Melanocyte of skin (primary cell): ENCODE measurements at places on chromosomes 12 and 14. TPM values are rescaled to one million over a fixed set of nuclear protein-coding genes. Genes with fewer than 3 reads are reported as not detected.

The ASB2 gene
- total RNA-seq = 0.93 and 1.7 TPM in 2 replicates

The CCDC38 gene
- total RNA-seq = under 0.01 and 0.15 TPM in 2 replicates

The CLEC12A gene
- not detected in 2 replicates for total RNA-seq

The RTL1 gene
- total RNA-seq = not detected in 2 replicates

The ABCD2 gene
- under 0.01 and 0.34 TPM in 2 replicates for total RNA-seq

The PGF gene
- 3.2 and 9.3 TPM in 2 replicates for total RNA-seq

The GPR132 gene
- not detected in 2 replicates for total RNA-seq

The SYT1 gene
- total RNA-seq = under 0.01 TPM in 2 replicates

The RNASE2 gene
- total RNA-seq = not detected in 2 replicates

The MTRFR gene
- 7.2 and 9.8 TPM in 2 replicates for total RNA-seq

The PDE3A gene
- total RNA-seq = 66.3 and 124 TPM in 2 replicates

The ETFBKMT gene
- total RNA-seq = 5.2 and 7.3 TPM in 2 replicates

The SIX1 gene
- total RNA-seq = under 0.01 TPM in 1 of 2 replicates, not detected in the other

The KLRB1 gene
- total RNA-seq = not detected in 2 replicates

The KRT85 gene
- not detected in 2 replicates for total RNA-seq

The TSPAN19 gene
- total RNA-seq = 0.33 and 1.1 TPM in 2 replicates

The CLEC7A gene
- total RNA-seq = under 0.01 TPM in 2 replicates

The OAS2 gene
- total RNA-seq = 300 and 425 TPM in 2 replicates

The CCDC177 gene
- total RNA-seq = not detected in 2 replicates

The ANKS1B gene
- 0.31 and 1.3 TPM in 2 replicates for total RNA-seq

The ACTR6 gene
- total RNA-seq = 23.0 and 32.9 TPM in 2 replicates

The RHOJ gene
- 45.8 and 73.8 TPM in 2 replicates for total RNA-seq

The ADAM21 gene
- 0.33 and 1.4 TPM in 2 replicates for total RNA-seq

The RD3L gene
- total RNA-seq = not detected in 2 replicates

The DEPDC4 gene
- 1.0 and 1.8 TPM in 2 replicates for total RNA-seq

The NFATC4 gene
- total RNA-seq = 29.3 and 30.5 TPM in 2 replicates

The CLEC14A gene
- total RNA-seq = not detected in 2 replicates

The STYK1 gene
- total RNA-seq = 0.33 TPM in 1 of 2 replicates, not detected in the other

The OR4E1 gene
- not detected in 2 replicates for total RNA-seq

The SIX6 gene
- not detected in 2 replicates for total RNA-seq

The PROX2 gene
- not detected in 2 replicates for total RNA-seq

The CLEC9A gene
- not detected in 2 replicates for total RNA-seq

The GALNT6 gene
- 0.46 and 3.0 TPM in 2 replicates for total RNA-seq

The PFDN5 gene
- 174 and 431 TPM in 2 replicates for total RNA-seq

The JPH4 gene
- total RNA-seq = 0.33 TPM in 1 of 2 replicates, not detected in the other

The TAS2R46 gene
- 2.5 and 4.0 TPM in 2 replicates for total RNA-seq

The OR6C70 gene
- not detected in 2 replicates for total RNA-seq

The RASSF9 gene
- total RNA-seq = not detected in 2 replicates

The PLEKHG7 gene
- not detected in 2 replicates for total RNA-seq

The CCDC60 gene
- total RNA-seq = not detected in 2 replicates

The GUCY2C gene
- not detected in 2 replicates for total RNA-seq

The COX8C gene
- total RNA-seq = not detected in 2 replicates

The RNASE3 gene
- total RNA-seq = not detected in 2 replicates

The RBP5 gene
- not detected in 2 replicates for total RNA-seq

The KRT7 gene
- under 0.01 and 6.2 TPM in 2 replicates for total RNA-seq

The AKAP3 gene
- 0.67 and 1.2 TPM in 2 replicates for total RNA-seq

The STXBP6 gene
- 8.6 and 25.4 TPM in 2 replicates for total RNA-seq

The TAS2R7 gene
- not detected in 2 replicates for total RNA-seq

The TMEM132D gene
- 9.6 and 11.6 TPM in 2 replicates for total RNA-seq
